Sigmoid colon (tissue), 7 donors: ENCODE measurements at places on chromosomes 11 and 22.

GRCh38 chr11:47161134-47161854 is 15.4 kb downstream of the ARFGAP2 start:
- peak; percentile 81 for DNase-seq

DNA sequence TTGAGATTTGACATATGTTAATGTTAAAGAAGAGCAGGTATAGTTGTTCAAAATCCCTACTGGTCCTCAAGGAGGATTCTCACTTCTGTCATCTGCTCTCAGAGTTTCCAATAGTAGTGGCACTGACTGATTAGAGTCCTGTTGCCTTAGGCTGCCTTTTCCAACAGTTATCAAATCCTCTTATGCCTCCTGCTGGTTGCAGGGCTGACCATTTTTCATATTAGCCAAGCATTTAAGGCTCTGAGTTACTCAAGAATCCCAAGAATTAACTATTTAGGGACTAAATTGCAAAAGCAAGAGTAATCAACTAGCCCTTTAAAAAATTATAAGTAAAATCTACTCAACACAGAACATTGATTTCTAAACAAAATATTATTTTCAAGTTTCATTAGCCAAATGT is 212.0 kb upstream of the CHORDC1 start:
- no peak for DNase-seq

- DNase-seq = no peak
Observed at GRCh38 chr11:115739146-115739545, 234.9 kb upstream of the CADM1 start.

DNA sequence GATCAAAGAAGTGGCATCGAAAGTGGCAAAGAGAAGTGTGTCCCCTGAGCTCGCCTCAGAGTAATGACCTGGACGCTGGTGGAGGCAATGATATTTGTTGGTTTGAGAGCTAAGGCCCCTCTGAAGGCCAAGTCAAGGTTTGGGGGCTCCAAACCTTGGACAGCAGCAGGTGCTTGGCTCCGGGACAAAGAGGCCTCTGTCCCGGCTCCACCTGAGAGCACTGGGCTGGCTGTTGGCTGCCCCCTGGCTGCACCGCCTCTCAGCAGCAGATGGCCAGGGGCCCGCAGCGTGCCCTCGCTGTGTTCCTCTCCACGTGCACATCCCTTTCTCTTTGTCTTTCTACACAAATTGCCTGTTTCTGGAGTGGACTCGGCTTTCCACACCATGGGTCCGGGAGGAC is 301.3 kb downstream of the NTM start:
- peak; percentile 41 for DNase-seq

DNA sequence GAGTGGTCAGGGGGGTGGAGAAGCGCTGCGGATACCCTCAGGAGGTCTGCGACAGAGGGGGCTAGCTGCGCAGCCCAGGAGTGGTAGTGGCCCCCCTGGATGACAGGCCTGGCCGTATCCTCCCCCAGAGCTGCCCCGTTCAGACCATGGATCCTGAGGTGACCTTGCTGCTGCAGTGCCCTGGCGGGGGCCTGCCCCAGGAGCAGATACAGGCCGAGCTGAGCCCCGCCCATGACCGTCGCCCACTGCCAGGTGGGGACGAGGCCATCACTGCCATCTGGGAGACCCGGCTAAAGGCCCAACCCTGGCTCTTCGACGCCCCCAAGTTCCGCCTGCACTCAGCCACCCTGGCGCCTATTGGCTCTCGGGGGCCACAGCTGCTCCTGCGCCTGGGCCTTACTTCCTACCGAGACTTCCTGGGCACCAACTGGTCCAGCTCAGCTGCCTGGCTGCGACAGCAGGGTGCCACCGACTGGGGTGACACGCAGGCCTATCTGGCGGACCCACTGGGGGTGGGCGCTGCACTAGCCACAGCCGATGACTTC is 505 bp downstream of the NUDT22 start:
- DNase-seq = peak; percentile 80

DNA sequence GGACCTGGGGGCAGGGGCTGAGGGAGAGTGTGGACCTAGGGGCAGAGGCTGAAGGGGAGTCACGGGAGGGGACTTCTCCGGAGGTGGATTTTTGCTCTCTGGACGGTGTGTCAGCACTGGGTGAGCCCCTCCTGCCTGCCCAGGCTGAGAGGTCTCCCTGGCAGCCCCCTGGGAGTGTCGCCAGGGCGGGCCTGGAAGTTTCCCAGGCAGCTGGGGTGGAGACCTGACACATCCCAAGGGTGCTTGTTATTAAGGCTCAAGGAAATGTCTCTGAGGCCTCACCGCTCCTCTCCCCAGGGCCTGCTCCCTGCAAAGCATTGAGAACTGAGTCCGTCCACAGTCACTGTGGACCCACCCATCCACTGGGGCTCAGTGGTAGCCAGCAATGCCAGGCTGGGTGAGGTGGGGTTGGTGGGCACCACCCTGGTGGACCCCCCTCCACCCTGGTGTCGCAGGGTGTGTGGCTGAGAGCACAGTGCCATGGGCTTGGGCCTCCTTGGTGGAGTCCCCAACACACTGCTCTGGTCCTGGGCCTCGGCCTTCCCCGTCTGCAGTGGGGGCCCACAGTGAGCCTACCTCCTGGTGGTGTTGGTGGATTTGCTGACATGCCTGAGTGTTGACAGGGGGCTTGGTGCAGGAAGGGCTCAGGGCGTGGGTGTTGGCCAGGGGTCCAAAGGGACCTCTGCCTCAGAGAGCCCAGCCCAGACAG is 2.5 kb downstream of the CD81 start:
- DNase-seq = no peak

DNA sequence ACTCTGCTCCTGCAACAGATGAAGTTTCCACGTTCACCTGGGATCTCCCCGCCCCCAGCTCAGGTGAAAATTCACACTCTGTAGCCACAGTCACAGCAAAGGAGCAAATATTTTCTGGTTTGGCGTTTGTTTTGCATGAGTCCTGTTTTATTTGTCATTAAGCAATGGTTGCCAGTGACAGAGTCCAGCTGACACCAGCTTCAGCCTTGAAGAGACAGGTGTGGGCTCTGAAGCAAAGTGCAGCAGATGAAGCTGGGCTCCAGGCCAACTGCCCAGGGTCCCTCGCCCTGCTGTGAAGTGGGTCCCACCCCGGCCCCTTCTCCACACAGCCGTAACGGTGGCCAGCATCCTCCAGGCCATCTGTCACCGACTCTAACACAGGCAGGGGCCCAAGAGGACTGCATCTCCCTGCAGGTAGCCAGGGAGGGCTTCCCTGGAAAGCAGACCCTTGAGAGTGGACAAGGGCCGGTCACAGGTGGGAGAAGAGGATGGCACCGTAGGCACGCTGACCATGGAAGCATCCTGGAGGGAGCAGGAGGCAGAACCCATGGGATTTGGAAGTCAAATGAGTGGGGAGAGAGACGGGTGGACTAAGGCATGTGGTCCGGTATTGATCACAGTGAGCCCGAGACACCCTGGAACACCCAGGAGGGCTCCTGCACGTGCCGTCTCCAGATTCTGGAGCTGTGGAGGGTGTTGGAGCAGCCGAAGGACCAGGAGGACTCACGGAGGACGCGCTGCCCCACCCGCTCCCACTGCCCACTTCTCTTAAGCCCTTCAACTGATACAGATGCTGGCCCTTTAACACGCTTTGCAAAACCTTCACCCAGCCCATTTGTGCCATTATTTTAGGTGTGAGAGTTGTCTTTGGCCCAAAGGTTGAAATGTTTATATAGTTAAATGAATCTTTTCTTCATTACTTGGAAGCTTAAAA is 294.5 kb downstream of the BRD1 start:
- peak; percentile 44 for DNase-seq

GRCh38 chr11:80194625-80195024 is 753.8 kb upstream of the TENM4 start:
- no peak for DNase-seq
